Bone marrow (tissue), 2 donors: ENCODE measurements at places on chromosomes 2 and 18.

DNA sequence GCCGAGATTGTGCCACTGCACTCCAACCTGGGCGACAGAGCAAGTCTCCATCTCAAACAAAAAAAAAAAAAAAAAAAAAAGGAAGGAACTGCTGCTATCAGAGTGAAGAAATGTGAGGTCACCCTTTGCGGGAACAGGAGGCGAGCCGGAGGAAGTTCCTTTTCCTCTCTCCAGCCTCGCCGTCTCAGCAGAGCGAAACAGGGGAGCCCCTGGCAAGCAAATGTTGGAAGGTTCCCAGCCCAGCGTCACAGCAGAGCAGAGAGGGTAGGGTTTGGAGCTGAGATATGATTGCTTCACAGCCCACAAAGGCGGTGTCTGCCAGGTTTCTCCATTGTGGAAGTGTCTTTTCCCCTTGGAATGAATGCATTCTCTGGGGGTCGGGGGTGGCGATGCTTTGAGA lies 28.5 kb downstream of the SLC20A1 start:
- peak; percentile 53 for DNase-seq

DNA sequence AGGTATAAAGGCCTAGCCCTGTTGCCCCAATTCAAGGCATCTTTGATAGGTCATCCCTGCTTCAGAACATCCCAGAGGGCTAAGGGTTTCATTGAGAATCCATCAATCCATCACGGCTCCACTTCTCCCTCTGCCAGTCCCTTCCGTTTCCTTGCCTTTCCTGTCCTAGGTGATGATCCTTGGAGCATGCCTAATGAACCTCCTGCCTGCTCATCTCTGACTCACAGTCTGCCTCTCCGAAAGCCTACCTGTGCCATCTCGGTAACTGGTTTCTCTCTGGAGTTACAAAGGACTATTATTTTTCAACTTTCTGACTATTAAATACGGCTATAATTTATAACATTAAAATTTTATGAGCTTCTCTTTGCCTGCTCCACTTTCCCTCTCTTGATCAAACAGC lies 36.7 kb upstream of the OSBPL6 start:
- DNase-seq = no peak

GRCh38 chr2:5379811-5380210 lies 312.4 kb upstream of the SOX11 start:
- DNase-seq = no peak

DNA sequence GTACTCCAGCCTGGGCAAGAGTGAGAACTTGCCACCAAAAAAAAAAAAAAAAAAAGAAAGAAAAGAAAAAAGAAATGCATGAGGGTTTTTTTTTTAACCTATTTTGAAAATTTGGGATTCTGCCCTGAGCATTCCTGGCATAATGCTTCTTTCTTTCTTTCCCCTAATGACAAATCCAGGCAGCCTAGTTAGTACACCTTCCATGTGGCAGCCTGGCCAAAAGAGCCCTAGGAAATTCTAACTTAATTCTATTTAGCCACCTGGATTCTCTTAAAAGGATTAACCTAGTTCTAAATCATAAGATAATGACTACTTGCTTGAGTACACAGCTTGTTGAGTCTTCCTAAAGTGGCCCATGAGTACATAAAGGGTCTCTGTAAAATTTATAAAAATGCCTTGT lies 160.1 kb downstream of the THADA start:
- no peak for DNase-seq

DNA sequence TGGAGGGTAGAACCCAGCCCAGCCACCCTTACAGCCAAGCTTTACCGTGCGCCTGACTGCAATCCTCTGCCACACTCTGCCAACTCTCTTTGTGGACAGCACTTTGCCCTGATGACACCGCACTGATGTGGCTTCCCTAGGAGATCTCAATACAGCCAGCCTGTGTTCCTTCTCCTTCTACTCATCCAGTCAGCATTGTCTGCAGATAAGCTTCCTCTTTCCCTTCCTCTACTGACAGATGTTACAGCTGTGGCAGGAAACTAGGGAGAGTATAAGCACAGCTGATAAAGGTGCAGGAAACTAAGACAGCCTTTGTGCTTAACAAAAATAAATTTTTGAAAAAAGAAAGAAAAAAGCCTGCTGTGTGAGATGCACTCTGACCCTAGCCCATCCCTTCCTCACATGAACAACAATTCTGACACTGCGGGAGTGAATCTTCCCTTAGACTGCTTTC lies 25.0 kb downstream of the CEP68 start:
- no peak for DNase-seq

GRCh38 chr2:28263690-28264089 lies 129.0 kb upstream of the FOSL2 start:
- no peak for DNase-seq

GRCh38 chr2:148512501-148512900 lies 132.1 kb upstream of the EPC2 start:
- no peak for DNase-seq

- DNase-seq = no peak
Observed at GRCh38 chr2:187803816-187804215, 249.6 kb upstream of the TFPI start.

DNA sequence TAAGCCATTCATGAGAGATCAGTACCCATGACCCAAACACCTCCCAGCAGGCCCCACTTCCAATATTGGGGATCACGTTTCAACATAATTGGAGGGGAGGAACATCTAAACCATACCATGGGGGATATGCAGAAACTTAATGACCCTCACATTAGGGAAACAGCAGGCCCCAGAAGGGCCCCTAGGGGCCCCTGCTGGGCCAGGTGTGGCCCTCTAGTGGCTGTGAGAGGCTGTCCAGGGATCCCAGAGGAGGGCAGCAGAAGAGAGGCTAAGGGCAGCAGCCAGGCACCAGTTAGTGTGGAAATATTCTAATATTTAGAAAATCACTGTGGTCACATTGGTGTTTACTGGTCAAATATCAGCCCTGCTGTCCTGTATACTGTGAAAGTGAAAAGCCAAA lies 49.3 kb upstream of the ANKRD44 start:
- no peak for DNase-seq

DNA sequence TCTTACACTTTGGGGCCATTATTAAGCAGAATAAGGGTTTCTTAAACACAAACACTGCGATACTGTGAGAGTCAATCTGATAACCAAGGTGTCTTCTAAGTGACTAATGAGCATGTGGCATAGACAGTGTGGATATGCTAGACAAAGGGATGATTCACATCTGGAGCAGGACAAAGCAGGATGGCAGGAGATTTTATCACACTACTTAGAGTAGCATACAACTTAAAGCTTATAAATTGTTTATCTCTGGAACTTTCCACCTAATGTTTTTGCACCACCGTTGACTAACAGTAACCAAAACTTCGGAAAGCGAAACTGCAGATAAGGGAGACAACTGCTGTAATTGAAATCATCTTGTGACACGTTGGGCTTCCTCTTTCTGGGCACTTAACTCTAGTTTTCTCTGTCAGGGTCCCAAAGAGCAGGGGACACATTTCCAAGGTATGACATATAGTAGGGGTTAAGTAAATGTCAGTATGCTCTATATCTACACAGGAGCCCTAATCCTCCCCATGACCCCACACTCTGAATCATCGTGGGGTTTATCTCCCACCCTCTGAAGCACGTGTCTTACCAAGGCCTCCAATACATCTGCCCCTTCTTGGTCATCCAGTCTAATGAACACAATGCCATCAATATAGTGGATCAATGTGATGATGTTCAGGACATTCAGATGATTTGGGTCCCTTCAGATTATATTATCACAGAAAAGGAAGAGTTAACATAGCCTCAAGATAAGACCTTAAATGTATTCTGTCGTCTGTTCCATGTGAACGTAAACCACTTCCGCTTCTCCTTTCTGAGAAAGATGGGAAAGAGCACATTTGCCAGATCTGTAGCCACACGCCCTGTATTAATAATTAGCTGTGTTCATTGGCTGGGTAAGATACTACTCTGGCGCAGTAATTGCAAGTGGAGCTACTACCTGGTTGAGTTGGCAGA lies 78.7 kb downstream of the FTCDNL1 start:
- peak; percentile 33 for DNase-seq

DNA sequence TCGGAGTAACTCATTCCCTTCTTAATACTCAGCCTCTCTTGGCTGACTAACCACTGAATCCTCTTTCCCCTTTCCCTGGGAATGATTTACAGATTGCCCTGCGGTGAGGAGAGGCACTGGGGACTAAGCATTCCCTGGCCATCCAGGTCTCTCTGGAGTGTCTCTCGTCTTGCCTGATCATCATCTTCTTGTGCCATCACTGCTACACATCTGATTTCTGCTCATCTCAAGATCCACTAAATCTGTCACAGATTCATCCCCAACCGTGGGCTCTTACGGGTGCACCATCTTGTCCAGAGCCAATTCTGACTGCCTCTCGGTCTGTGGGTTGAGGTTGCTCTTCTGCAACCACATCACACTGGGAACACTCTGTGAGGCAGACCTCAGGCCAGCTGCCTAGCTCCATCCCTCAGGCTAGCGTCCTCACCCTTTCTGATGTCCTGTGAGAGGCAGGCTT lies 12.0 kb downstream of the SFTPB start:
- no peak for DNase-seq

- DNase-seq = no peak
Observed at GRCh38 chr2:97858442-97858841, 137.3 kb downstream of the TMEM131 start.

GRCh38 chr2:70527447-70528080 lies 26.1 kb downstream of the TGFA start:
- DNase-seq = no peak

DNA sequence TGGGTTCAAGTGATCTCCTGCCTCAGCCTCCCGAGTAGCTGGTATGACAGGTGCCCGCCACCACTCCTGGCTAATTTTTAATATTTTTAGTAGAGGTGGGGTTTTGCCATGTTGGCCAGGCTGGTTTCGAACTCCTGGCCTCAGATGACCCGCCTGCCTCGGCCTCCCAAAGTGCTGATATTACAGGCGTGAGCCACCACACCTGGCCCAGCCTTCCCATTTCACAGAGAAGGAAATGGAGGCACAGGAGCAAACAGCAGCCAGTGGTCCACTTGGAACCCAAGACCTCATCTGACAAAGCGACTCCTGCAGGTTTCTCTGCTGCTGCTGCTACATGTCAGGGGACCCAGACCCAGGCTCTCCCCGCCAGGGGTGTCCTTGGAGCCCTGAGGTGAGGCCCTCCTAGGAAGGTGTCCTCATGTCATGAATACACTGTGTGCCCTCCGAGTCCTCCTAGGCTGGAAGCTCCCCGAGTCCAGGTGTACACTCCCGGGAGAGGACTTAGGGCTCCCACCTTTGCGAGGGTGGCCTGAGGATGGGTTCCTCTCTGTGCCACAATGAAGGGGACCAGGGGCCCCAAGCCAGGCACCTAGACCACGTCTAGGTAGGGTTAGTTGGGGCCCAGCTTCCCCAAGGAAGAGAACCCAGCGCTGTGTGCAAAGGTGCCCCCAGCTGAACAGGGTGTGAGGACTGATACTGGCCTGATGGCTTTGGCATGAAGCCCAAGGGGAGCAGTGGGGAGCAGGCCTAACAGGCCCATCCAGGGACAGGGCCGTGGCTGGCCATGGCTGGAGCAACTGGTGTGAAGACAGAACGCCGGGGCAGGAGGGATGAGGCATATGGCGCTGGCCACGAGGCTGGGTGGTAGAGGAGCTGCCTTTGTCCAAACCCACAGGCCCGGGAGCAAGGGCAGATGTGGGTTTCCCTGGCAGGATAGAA lies 56.1 kb downstream of the HS6ST1 start:
- DNase-seq = no peak

GRCh38 chr2:6626401-6627012 lies 239.2 kb downstream of the CMPK2 start:
- no peak for DNase-seq

DNA sequence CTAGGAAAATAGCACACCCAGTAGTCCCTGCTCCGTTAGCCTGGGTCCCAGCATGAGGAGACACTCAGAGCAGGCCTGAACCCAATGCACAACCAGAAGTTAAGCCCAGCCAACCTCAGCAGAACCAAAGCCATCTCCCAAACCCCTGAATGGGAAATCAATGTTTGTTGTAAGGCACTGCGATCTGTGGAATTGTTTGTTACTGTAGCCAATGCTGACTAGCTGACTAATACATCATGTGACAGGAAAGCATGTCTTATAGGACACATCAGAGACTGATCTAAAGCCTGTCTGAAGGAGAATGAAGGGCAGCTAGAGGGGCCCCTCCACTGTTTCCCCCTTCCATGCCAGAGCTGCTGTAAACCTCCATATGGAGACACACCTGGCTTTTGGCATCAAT lies 96.4 kb downstream of the MARCHF4 start:
- no peak for DNase-seq

DNA sequence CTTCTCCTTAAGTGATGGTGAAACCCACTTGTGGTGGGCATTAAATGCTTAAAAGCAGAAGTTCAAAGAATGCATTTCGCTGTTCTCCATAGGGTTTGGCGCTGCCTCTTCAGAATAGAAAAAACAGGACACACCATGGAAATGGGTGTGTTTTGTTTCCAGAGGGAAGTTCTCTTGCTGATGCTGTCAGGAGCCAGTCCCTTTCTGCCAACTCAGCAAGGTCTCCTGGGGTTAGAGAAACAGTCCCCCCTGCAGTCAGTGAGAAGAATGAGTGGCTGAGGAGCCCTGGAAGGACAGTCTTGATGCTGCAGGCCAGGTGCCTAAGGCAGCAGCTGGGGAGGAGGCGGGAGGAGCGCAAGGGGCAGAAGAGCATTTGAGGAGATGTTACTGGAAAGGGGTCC lies 37.8 kb upstream of the ASAP2 start:
- DNase-seq = no peak

GRCh38 chr18:30512872-30513271 lies 529.7 kb downstream of the DSC3 start:
- no peak for DNase-seq

- DNase-seq = no peak
Observed at GRCh38 chr18:26207937-26208336, 18.3 kb upstream of the TAF4B start.

DNA sequence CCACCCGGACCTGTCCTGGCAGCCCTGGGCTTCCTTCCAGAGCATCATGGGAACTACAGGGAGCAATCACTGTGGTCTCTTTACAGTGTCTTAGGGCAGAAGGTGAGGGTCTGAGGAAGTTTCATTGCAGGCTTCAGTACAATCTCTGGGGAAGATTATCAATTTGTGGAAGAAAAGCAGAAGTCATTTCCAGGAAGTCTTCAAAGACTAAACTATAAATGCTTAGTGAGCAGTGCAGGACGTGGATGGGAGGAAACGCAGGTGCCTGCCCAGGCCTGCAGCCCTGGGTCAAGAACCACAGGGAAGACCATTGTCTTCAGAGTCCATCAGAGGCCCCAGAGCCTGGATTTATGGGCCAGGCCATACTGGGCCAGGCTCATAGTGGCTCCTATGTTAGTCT lies 54.3 kb downstream of the INO80C start:
- DNase-seq = peak; percentile 46

DNA sequence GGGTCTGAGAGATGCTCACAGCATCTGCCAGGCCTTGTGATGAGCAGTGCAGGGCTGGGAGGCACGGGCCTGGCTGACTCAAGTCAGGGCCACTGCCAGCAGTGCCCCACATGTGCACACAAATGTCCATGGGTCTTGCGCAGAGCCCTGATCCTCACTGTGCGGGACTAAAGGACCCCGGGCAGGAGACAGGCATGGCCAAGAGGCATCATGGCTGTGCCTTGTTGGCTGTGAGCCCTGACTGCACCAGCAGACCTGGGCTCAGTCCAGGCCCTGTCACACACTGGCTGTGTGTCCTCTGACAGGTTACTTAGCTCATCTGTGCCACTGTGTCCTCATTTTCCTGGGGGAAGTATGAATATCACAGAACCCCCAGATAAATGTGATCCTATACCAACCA lies 4.0 kb downstream of the KCNIP3 start:
- DNase-seq = no peak
